ENCODE measurements at places on chromosomes 12 and 14.

DNA sequence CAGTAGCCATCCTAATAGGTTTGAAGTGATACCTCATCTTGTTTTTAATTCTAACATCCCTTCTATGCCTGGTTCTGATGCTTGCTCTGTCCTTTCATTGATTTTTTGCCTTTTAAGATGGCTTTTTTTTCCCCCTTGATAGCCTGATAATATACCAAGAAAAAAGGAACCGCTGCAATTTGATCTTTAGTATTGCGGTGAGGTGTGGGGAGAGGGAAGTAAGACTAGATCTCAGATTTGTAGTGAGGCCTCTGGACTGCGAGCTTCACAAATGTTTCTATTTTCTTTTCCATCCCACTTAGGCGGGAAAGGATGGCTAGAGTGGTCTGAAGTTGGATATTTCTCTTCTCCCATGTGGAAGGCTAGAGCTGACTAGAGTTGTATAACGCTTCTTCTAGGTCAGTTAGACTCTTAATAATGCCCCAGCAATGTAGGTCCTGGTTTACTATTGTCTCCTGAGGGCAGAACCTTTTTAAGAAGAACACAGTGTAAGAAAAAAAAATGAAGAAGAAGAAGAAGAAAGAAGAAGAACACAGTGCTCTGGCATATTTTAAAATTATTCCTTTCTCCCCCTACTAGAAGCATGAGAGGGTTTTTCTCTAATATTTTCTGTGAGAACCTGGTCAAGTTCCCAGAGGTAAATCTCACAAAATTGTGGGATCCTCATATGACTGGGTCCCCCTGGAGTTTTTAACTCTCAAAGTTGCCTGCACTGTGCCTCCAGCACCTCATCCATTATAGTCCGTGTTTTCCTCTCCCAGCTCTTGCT is 11.9 kb upstream of the KLRB1 start:
- DNase-seq = no peak
- H3K27me3 ChIP-seq = no peaks in the 10 kb centered on the region
- peaks cover 15% of the 10 kb centered on the region for H3K36me3 ChIP-seq
- peaks cover 49% of the 10 kb centered on the region for H3K4me1 ChIP-seq
- peak overlapping the region; percentile 99 for H3K27ac ChIP-seq
- H3K4me3 ChIP-seq = no peak overlapping the region

- peak overlapping the region; percentile 3 for H3K27ac ChIP-seq
- peaks cover 62% of the 10 kb centered on the region for H3K4me1 ChIP-seq
- H3K4me3 ChIP-seq = no peak overlapping the region
- no peak for DNase-seq
Observed at GRCh38 chr14:92590941-92591340, 77.4 kb downstream of the RIN3 start.

- H3K27ac ChIP-seq = no peak overlapping the region
- peaks cover 12% of the 10 kb centered on the region for H3K36me3 ChIP-seq
- peak; percentile 25 for DNase-seq
- H3K27me3 ChIP-seq = no peaks in the 10 kb centered on the region
- no peak overlapping the region for H3K4me3 ChIP-seq
- peaks cover 7% of the 10 kb centered on the region for H3K4me1 ChIP-seq
Observed at GRCh38 chr14:34981743-34982420, 910 bp upstream of the SRP54 start.

DNA sequence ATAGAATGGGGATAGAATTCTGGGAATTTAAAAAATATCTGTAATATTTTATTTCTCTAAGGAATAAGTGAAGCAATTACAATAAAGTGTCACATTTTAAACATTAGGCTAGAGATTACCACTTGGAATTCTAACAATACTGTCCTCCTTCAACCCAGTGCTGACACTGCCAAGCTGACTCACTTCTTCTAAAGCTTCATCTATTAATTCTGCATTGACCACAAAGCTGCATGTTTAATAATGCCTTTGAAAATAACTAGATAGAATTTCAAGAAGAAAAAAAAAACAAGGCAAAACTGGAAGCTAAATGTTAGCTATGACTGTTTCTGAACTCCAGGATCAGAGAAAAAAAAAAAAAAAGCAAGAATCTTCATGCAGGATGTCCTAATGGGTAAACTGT is 970.7 kb upstream of the FBXO33 start:
- H3K4me1 ChIP-seq = no peaks in the 10 kb centered on the region
- DNase-seq = no peak
- no peak overlapping the region for H3K4me3 ChIP-seq
- H3K36me3 ChIP-seq = no peaks in the 10 kb centered on the region
- no peaks in the 10 kb centered on the region for H3K27me3 ChIP-seq

DNA sequence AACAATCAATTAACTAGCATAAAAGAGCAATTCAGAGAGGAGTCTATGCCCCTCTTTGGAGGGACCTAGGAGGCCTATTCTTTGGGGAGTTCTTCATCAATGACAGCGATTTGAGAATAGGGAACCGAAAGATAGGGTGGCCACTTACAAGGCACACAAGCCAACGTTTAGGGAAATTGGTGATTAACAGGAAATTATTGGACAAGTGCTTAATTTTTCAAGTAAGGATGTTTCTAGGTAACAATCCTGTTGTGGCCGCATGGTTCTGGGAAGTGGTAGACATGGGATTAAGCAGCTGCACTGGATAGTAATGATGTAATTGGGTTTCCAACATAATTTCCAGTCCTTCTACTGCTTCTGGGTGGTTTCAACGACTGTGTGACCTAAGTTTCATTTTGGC is 83.2 kb downstream of the HMGA2 start:
- H3K27me3 ChIP-seq = peaks cover 15% of the 10 kb centered on the region
- DNase-seq = no peak
- no peaks in the 10 kb centered on the region for H3K36me3 ChIP-seq
- no peaks in the 10 kb centered on the region for H3K4me1 ChIP-seq
- H3K4me3 ChIP-seq = no peak overlapping the region
- H3K27ac ChIP-seq = no peak overlapping the region

DNA sequence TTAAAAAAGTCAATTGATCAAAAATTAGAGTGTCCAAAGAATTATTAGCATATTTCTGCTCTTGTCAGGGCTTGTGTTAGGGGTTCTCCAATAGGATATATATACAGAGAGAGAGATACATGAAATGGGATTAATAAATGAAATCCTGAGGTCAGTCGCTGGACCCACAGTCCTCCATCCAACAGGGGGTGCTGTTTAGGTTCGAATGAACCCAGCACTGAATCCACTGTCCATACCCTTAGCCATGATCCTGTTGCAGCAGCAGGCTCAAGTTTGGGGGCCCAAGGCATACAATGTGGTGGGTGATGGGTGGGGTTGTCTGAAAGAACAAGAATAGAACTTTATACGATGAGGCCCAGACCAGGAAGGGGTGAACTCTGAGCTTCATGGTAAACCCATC is 780 bp upstream of the MYO1H start:
- H3K36me3 ChIP-seq = peaks cover 3% of the 10 kb centered on the region
- no peak overlapping the region for H3K27ac ChIP-seq
- DNase-seq = no peak
- H3K4me3 ChIP-seq = no peak overlapping the region
- peaks cover 31% of the 10 kb centered on the region for H3K27me3 ChIP-seq
- H3K4me1 ChIP-seq = no peaks in the 10 kb centered on the region

GRCh38 chr12:10521555-10521954 is 15.9 kb downstream of the EIF2S3B start:
- no peak overlapping the region for H3K4me3 ChIP-seq
- no peaks in the 10 kb centered on the region for H3K27me3 ChIP-seq
- no peaks in the 10 kb centered on the region for H3K4me1 ChIP-seq

DNA sequence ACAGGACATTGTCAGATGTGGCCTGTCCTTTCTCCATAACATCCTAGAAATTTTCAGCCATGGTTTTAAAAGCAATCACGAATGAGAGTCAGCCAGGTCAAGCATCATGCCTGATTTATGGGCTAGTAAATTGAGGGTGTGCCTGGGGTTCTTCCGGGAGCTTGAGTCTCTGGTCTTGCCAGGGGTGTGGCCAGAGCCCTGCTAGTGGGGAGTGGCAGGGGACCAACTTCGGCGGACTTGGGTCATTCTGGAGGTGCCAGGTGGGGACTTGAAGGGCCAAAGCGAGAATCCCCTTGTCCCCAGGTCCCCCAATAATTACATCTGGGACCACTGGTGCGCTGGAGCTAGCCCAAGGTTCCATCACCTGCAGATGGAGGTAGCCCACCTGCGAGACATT is 5.7 kb downstream of the OTUB2 start:
- H3K4me3 ChIP-seq = no peak overlapping the region
- peaks cover 11% of the 10 kb centered on the region for H3K4me1 ChIP-seq
- no peaks in the 10 kb centered on the region for H3K36me3 ChIP-seq
- no peaks in the 10 kb centered on the region for H3K27me3 ChIP-seq
- H3K27ac ChIP-seq = no peak overlapping the region

DNA sequence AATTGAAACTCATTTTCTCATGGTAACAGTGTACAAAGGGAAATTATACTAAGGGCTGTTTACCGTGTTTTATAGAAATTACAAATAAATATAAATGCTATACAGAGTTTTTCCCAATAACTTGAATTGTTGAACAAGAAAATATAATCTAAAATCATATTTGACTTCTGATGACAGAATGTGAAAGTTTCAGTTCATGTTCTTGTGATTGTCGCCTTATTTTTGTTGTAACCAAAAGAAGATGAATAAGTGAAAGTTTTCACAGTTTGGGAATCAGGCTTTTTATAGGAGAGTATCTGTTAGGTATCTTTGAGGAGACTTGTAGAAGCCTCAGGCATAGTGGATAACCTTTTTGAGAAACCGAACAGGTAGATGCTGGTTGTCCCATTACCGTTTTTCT is 28.1 kb downstream of the ANO6 start:
- H3K27ac ChIP-seq = peak overlapping the region; percentile 65
- no peak for DNase-seq
- peaks cover 36% of the 10 kb centered on the region for H3K4me1 ChIP-seq

DNA sequence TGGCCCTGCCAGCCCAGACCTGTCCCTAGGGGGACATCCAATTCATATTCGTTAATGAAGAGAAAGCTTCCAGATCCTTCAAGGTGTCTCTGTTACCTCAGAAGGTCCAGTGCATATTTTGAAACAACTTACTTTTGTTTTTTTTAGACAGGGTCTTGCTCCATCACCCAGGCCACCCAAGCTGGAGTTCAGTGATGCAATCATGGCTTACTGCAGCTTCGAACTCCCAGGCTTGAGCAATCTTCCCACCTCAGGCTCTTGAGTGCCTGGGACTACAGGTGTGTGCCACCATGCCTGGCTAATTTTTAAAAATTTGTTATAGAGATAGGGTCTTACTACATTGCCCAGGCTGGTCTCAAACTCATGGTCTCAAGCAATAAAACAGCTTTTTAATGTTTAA is 48.4 kb downstream of the B4GALNT3 start:
- H3K27ac ChIP-seq = no peak overlapping the region
- no peak for DNase-seq
- no peak overlapping the region for H3K4me3 ChIP-seq
- H3K4me1 ChIP-seq = peaks cover 14% of the 10 kb centered on the region
- H3K27me3 ChIP-seq = no peaks in the 10 kb centered on the region

DNA sequence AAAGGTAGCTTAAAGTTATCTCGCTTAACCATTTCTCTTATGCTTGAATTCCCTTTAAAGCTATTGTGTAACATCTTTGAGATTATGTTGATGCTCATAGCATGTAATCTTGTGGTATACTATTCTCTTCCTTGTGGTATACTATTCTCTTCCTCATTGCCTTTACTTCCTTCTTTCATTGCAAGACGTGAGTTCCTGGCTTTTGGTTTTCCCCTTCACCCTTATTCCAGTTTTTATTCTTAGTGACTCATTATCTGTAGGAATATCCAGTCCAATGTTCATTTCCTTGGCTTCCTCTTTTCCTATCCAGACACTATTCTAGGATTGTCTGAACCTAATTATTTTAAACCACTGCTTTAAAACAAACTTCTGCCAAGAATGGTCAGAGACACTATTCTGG is 564.0 kb downstream of the CCER1 start:
- no peaks in the 10 kb centered on the region for H3K36me3 ChIP-seq
- no peak overlapping the region for H3K4me3 ChIP-seq
- DNase-seq = no peak
- H3K4me1 ChIP-seq = no peaks in the 10 kb centered on the region

DNA sequence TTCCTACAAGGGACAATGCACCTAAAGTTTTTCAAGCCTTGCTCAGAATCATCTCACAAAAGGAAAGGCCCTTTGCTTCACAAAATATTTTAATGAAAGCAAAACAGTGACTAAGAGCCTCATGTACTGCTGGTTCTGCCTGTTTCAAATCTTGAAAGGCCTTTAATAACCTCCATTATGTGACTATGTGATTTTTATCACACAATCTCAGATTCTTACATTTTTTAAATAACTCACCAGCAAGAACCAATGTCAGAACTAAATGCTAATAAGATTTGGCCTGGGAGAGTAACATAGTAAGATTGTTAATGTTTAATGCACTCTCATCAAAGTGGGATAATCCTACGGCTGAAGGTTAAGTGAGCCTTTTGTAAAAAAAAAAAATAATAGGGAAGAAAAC is 378.9 kb downstream of the RGS6 start:
- H3K27ac ChIP-seq = no peak overlapping the region
- no peak overlapping the region for H3K4me3 ChIP-seq
- DNase-seq = no peak
- H3K4me1 ChIP-seq = no peaks in the 10 kb centered on the region

GRCh38 chr12:26661399-26661798 is 171.6 kb downstream of the ITPR2 start:
- H3K4me1 ChIP-seq = no peaks in the 10 kb centered on the region
- no peak for DNase-seq
- no peaks in the 10 kb centered on the region for H3K27me3 ChIP-seq
- H3K4me3 ChIP-seq = no peak overlapping the region
- peaks cover 25% of the 10 kb centered on the region for H3K36me3 ChIP-seq
- H3K27ac ChIP-seq = no peak overlapping the region

- no peaks in the 10 kb centered on the region for H3K36me3 ChIP-seq
- no peaks in the 10 kb centered on the region for H3K4me1 ChIP-seq
- no peak for DNase-seq
- no peak overlapping the region for H3K27ac ChIP-seq
Observed at GRCh38 chr14:87676814-87677437, 316.1 kb downstream of the GALC start.

- no peak for DNase-seq
- peaks cover 14% of the 10 kb centered on the region for H3K4me1 ChIP-seq
- H3K36me3 ChIP-seq = peaks cover 6% of the 10 kb centered on the region
- no peak overlapping the region for H3K27ac ChIP-seq
- H3K4me3 ChIP-seq = no peak overlapping the region
Observed at GRCh38 chr14:95320955-95321600, 1.4 kb upstream of the CLMN start.

GRCh38 chr12:121537814-121538698 is 42.8 kb downstream of the KDM2B start:
- no peaks in the 10 kb centered on the region for H3K27me3 ChIP-seq
- peak; percentile 33 for DNase-seq
- H3K36me3 ChIP-seq = peaks cover 26% of the 10 kb centered on the region
- peak overlapping the region; percentile 86 for H3K27ac ChIP-seq
- H3K4me3 ChIP-seq = peak overlapping the region; percentile 86
- H3K4me1 ChIP-seq = peaks cover 42% of the 10 kb centered on the region

Measured in central memory CD8-positive, alpha-beta T cell (primary cell).